SW 1271 (cell line): ENCODE measurements at places on chromosomes 7 and 10.

DNA sequence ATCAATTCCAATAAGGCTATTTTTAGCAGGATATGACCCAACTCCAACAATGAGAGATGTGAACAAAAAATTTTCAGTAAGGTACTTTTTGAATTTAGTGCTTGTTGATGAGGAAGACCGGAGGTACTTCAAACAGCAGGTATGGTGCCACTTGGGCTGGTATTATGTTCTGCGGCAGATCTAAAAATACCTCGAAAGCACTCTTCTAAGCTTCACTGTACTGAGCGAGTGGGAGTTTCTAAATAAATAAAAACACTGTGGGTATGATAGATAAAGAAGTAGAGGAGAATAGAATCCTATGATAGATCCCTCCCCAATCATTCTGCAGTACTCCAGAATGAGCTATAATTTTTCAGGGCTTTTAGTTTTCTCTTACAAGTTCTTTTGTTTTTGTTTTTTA, 11.5 kb upstream of the SUPV3L1 start:
- no peak for DNase-seq

DNA sequence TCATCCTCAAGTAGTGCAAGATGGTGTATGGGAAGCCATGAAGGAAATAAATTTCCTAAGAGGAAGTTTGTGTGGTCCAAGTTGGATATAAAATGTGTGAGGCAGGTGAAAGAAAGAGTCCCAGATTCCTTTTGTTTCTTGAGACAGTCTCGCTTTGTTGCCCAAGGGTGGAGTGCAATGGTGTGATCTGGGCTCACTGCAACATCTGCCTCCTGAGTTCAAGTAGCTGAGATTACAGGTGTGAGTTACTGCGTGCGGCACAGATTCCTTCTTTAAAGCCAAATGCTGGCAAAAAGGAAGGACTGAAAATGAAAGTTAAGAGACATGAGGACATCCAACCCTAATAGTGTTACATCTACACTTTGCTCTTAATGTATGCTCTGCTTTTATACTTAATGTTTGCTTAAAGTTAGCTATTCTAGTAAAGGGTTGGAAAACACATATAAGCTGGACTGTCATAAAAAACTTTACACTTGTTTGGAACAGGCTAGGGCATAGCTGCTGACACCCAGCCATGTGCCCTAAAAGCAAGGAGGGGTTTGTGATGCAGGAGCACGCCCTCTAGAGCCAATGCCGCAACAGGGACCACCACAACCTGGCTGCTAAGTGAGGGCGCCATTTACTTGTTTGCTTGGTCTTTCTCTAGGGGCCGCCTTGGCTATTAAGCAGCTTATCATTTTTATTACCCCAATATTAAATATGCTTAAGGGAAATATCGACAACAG, 34.5 kb downstream of the CLEC2L start:
- DNase-seq = no peak

DNA sequence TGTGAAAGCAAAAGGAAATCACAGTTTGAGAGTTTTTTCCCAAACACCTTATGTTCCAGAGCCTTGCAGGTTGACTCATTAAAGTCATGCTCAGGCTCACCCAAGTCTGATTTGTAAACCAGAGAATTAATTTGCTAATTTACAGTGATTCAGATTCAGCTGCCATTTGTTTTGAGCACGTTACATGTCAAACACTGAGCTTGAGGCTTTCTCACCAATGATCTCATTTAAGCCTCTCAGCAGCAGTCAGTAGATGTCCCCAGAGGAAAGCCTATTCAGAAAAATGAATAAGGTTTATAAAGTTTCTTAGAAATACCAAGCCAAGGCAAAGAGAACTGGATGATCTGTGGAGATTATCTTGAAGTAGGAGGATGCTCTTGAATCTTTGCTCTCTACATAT, 420.4 kb downstream of the HTR7 start:
- no peak for DNase-seq

DNA sequence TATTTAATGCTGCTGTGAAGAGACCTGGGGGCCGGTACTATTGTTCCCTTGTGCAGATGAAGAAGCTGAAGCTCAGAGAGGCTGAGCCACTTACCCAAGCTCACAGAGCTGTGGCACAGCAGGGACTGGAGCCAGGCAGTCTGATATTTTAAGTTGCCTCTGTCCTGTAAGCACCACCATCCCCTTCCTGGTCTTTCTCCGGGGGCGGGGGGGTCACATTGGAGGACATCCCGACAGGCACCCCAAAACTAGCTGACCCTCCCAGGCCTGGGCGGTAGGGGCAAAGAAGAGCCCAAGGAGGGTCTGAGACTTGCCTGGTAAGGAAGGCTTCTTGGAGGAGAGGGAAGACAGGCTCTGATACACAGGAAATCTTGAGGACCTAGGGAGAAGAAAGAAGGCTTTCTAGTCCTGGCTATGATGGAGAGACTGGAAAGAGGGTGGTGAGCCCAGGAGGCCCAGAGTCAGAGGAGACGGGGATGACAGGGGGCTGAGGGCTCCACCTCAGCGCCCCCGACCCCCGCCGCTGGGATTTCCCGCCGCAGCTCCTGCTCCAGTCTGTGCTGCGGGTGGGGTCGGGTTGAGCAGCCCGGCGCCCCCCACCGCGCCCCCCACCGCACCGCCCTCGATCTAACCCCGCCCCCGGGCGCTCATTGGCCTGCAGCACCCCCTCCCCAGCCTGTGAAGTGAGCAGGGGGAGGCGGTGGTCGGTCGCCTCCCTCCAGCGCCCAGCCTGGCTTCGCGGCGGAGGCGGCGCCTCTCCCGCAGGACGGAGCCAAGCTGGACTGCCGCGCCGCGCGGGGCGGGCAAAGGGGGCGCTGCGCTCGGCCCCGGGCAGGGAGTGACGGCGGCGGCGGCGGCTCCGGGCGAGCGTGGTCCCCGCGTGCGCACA, at the start of gene ADCYAP1R1:
ADCYAP1R1 (plus strand) TSS at position 711 of the 889 bp plus-strand sequence. CDS start 10,957 bp downstream, outside the sequence.
- no peak for DNase-seq

- DNase-seq = no peak
Measured at GRCh38 chr7:129263168-129263567, 38.3 kb downstream of the AHCYL2 start.

DNA sequence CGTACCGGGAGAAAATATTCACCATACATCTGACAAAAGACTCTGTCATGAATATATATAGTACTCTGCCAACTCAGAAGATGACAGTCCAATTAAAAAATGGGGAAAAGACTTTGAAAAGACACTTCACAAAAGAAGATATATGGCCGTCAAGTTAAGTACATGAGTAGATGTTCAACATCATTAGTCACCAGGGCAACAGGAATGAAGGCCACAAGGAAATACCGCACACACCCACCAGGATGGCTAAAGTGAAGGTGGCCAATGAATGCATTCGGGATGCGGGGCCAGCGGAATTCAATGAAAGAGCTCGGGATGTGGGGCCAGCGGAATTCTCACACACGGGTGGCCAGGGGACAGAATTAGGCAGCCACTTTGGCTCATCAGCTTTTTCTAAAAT, 42.2 kb downstream of the MAD1L1 start:
- DNase-seq = peak; percentile 14

- DNase-seq = no peak
Measured at GRCh38 chr10:129035052-129035827, 431.8 kb upstream of the MGMT start.

DNA sequence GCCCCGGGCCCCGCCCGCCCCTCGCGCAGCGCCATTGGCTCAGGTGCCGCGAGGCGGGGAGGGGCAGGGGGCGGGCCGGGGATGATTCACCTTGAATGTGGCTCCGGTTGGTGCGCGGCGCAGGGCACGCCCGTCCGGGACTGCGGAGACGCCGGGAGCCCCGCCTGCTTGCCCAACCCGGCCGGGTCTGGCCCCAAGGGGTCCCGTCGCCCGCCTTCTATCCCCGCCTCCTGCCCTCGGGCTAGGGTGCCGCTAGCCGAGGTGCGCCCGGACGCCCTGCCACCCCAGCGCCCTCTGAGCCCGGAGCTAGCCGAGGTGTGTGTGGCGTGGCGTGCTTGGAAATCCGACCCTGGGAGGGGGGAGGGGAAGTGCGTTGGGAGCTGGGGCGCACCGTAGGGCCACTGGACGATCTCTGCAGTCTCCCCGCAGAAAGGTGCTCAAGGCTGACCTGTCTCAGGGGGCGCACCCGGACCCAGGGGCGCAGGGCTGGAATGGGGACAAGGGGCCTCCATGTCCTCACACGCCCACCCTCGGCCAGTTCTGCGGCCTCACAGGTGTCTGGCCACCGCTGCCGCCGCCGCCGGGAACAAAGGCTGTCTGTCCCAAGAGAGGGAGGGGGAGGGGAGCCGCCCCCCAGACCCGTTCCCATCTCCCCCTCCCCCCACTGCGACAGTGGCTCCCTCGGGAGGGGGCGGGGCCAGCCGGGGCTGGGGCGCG, 168.9 kb downstream of the NRF1 start:
- DNase-seq = peak; percentile 45

DNA sequence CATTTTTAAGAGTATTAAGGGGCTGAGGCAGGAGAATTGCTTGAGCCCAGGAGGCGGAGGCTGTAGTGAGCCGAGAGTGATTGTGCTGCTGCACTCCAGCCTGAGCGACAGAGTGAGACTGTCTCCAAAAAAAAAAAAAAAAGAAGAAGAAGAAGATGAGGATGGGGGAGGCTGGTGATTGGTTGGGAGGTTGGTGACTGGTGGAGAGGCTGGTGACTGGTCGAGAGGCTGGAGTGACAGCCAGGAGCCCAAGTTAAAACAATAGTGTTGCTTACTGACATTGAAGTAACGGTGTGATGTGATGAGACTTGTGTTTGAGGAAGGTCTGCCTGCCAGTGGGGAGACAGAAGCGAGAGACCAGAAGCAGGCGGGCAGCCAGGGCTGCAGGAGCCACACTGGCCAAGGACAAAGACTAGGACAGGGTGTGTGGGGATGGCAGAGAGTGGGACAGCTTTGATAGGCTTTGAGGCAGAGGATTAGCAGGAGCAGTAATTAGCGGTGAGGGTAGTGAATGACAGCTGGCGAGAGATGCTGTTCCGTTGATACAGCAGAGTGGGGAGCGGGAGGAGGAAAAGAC, 4.9 kb downstream of the SRRT start:
- DNase-seq = no peak

- no peak for DNase-seq
Measured at GRCh38 chr7:129084801-129085551, 30.1 kb upstream of the TNPO3 start.

GRCh38 chr10:114711176-114711868, 53.2 kb upstream of the ABLIM1 start:
- DNase-seq = no peak

DNA sequence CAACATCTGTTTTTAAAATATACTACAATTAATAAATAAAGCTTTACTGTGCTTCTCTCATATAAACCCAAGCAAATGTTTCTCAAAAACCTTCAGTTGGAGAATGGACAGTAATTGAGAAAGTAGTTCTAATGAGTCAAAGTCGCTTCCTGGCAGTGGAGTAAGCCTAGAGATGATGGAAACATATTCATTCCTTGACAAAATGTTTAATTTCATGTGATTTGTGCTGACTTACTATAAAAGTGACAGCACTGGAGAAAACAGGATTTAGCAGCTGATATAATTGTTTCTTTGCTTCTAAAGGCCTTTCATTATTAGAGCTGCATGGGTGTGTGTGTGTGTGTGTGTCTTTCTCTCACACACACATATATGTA, 9.0 kb downstream of the ELMO1 start:
- no peak for DNase-seq

- no peak for DNase-seq
Measured at GRCh38 chr10:77116904-77117303, 520.7 kb downstream of the KCNMA1 start.

GRCh38 chr7:861222-861621, 15.1 kb upstream of the GET4 start:
- no peak for DNase-seq

- no peak for DNase-seq
Measured at GRCh38 chr10:113980408-113981087, 63.1 kb upstream of the ADRB1 start.

DNA sequence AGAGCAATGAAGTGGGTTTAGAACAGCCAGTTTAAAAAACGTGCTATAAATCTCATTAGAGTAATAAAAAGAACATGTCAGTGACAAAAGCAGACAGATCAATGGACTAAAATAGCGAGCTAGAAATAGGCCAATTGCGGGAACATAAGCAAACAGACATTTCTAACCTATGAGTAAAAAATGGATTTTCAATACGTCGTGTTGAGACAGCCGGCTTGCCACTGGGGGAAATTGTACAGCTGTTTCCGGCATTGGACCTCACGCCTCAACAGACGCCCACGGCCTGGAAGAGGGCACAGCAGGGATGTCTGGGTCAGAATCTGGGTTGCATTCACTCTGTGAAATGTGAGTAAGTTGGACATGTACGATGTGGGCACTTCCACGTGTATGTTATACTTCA, 92.9 kb downstream of the SVOPL start:
- DNase-seq = no peak

DNA sequence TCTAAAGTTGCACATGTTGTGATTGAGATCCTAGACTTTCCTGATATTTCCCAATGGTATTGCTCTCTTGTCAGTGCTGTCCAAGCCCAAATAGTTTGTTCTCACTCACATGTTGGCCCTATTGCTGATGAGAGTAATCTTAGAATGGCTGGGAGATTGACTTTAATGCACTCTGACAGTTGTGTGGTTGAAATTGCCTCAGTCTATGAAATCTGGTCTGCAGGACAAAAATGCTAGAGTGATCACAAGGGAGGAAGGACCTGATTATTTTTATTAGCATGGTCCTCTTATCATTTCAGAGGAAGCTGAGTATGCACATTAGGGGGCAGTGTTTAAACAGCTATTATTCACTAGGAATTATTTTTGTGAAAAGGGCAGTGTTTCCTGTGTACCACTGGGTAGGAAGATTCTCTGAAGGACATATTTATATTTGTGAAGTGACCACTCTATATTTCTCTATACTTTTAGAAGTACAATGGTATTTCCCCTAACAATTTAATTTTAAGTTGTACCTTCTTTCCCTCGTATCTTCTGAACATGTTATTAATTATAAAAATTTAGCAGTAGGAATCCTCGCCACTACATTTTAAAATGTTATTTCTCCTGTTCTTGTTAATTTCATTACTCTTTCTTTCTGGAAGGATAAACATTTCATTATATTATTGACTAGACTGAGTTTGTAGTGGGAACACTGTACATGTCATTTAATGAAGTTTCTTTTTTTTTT, 64.4 kb downstream of the SUGCT start:
- DNase-seq = no peak

DNA sequence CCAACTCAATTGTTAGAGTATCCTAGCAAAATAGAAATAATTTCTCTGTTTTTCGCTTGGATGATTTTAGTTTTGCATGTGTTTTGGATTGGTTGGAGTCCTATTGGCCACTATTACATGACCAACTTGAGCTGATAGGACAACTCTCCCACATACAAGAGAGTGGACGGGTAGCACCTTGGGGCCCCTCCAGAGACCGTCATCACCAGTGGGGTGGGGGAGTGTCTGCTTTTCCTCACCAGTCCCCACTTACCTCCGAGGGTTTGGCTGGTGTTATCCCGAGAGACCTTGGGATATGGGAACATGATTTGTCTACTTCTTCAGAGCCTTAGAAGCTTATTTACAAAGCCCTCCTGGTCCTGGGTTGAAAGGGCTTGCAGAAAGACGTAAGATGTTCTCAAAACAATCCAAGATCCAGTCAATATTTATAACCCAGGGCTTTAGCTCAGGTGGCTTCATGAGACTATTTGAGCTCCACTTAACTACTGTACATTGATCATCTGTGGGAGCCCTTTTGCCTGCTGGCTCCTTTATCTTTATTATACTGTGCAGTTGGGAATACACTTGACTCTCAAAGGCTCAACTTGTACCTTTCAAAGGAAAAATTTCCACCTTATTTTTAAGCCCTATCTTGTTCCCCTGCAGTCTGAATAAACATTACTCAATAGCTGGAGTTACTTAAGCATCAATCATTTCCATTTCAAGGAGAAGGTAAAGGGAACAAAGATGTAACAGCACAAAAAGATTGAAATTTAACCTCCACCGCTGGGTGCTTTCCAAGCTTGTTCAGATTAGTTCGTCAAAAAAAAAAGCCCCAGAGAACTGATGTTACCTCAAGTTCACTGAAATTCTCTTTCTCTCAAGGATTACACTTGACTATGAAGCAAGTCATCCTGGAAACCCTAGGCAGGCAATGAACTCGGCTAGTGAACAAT, 119.7 kb downstream of the WDR11 start:
- DNase-seq = no peak
